Kidney (tissue), 22 donors: ENCODE measurements at places on chromosomes 3 and 15. TPM values are rescaled to one million over a fixed set of nuclear protein-coding genes. Genes with fewer than 3 reads are reported as not detected.

CHRM5 gene
- 0.06 TPM for total RNA-seq

MST1R gene
- total RNA-seq = 29.6 TPM

PTH1R gene
- 286 TPM for total RNA-seq

MYO5C gene
- total RNA-seq = 41.6 TPM

PARP9 gene
- total RNA-seq = 54.0 TPM

COL7A1 gene
- 13.1 TPM for total RNA-seq

COL8A1 gene
- 24.2 TPM for total RNA-seq

EXD1 gene
- not detected for total RNA-seq

MAGI1 gene
- total RNA-seq = 42.8 TPM

GMNC gene
- 1.9 TPM for total RNA-seq

TIGIT gene
- total RNA-seq = 2.7 TPM

SPINK8 gene
- not detected for total RNA-seq

TGM4 gene
- not detected for total RNA-seq

ADAMTS9 gene
- total RNA-seq = 117 TPM

PLAAT1 gene
- total RNA-seq = 0.72 TPM

TNFSF10 gene
- 277 TPM for total RNA-seq

LCTL gene
- total RNA-seq = not detected

ABI3BP gene
- total RNA-seq = 160 TPM
